EL (cell line): ENCODE measurements at places on chromosomes 3 and 15.

DNA sequence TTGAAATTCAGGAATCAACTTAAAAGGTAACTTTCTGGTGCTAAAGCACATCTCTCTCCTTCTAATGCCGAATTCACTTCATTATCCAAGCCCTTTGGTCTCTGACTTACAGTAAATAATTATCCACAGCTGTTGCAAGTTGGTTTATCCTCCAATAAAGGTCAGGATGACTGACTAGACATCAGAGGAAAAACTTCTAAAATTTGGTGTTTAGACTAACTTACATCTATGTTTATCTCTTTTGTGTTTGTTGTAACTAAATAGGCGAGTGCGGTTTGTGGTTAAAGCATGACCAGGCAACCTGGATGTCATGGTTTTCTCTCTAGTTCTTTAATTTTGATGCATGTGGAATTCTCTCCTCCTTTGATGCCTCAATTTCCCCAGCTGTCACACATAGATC lies 237.4 kb upstream of the LRTM1 start:
- no peak for DNase-seq

GRCh38 chr3:14256561-14257342 lies 78.1 kb downstream of the LSM3 start:
- no peak for DNase-seq

DNA sequence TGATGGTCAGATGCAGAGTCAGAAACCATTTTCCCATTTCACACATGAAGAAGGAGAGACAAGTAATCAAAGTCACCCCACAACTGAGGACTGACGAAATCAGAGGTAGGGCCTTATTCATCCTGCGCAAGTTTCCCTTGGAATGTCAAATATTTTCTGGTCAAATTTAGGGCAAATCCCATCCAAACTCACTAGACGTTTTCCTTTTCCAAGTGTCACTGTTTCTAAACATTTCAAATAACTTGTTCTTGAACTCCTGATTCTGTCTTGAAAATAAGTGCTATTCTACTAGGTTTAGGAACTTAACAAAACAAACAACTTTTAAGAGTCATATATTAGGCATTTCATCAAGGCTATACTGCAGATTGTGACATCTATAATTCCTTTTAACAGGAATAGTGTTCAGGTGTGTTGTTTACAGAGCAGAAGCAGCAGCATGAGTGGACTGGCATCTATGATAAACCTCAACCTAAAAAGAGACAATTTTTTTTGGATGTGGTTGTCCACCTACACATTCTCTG lies 40.7 kb downstream of the SUMF1 start:
- DNase-seq = no peak

- DNase-seq = peak; percentile 51
These were observed 67.9 kb upstream of the HEG1 start for GRCh38 chr3:125123451-125124305.

DNA sequence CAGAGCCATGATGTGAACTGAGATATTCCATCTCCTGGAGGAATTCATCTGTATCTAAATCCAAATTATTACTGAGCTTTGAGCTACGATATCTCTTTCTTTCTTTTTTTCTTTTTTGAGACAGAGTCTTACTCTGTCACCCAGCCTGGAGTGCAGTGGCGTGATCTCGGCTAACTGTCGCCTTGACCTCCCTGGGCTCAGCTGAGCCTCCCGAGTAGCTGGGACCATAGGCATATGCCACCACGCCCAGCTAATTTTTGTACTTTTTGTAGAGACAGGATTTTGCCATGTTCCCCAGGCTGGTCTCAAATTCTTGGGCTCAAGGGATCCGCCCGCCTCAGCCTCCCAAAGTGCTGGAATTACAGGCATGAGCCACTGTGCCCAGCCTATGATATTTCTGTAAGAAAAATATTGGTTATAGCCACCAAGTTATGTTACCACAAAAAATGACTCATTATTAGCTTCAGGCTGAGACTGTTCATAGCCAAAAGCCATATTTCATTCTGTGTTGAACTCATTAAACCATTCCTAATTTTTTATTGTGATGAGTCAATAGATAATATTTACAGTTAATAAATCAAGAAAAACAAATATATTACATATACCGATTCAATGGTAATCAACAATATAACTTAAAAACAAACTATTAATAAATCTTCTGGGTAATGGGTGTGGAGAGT lies 27.1 kb upstream of the SLC30A4 start:
- DNase-seq = peak; percentile 80
